ENCODE measurements at places on chromosomes 16 and 17.

- DNase-seq = no peak
Measured at GRCh38 chr17:74295625-74296547, 21.9 kb downstream of the DNAI2 start.

DNA sequence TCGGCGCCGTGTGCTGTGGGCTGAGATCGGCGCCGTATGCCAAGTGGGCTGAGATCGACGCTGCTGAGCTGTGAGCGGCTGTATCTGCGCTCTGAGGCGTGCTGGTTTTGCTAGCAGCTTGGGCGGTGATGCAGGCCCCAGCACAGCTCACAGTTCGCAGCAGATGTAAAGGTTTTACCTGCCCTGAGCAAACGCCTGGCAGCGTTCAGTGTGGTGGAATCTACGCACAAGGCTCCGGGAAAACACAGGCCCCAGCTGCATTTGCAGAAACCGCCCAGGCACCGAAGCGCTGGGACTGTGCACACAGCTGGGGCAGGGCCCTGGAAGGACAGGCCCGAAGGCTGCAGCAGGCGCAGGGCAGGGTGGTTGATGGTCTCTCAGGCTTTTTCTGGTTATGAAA is 8.0 kb upstream of the ZNF469 start:
- DNase-seq = peak; percentile 18

- no peak for DNase-seq
Measured at GRCh38 chr17:80738020-80738808, 193.6 kb downstream of the RPTOR start.

GRCh38 chr16:81123092-81123852 is 27.1 kb upstream of the GCSH start:
- DNase-seq = no peak

GRCh38 chr17:40168262-40168832 is 8.9 kb upstream of the RAPGEFL1 start:
- peak; percentile 65 for DNase-seq

DNA sequence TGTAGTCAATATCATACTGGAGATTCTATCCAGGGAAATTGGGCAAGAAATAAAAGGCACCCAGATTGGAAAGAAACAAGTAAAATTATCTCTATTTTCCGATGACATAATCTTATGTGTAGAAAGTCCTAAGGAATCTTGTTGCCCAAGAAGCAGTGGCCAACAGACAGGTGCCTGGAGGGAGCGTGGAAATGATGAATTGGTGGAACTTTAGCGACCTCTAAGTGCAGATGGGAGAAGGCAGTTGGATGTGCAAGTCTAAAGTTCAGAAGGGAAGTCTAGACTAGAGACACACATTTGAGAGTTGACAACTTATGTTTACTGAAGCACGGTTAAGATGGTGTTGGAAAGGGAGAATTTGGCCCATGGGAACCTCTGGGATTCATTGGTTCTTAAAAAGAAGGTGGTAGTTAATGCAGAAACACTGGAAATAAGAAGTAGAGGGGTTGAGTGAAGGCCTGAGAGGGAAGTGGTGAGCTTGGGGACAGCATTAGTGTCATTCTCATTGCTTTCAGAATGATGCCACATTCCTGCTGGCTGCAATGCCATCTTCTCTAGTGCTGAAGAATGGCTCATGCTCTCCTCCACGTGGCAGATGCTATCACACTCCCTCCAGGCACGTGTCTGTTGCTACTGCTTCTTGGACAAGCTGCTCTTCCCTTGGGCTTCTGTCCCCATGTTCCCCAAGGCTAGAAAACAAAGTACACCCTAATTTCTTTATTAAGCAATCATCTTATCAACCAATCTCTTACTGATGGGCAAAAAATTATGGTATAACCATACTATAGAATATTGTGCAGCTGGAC is 24.0 kb downstream of the TAT start:
- no peak for DNase-seq

DNA sequence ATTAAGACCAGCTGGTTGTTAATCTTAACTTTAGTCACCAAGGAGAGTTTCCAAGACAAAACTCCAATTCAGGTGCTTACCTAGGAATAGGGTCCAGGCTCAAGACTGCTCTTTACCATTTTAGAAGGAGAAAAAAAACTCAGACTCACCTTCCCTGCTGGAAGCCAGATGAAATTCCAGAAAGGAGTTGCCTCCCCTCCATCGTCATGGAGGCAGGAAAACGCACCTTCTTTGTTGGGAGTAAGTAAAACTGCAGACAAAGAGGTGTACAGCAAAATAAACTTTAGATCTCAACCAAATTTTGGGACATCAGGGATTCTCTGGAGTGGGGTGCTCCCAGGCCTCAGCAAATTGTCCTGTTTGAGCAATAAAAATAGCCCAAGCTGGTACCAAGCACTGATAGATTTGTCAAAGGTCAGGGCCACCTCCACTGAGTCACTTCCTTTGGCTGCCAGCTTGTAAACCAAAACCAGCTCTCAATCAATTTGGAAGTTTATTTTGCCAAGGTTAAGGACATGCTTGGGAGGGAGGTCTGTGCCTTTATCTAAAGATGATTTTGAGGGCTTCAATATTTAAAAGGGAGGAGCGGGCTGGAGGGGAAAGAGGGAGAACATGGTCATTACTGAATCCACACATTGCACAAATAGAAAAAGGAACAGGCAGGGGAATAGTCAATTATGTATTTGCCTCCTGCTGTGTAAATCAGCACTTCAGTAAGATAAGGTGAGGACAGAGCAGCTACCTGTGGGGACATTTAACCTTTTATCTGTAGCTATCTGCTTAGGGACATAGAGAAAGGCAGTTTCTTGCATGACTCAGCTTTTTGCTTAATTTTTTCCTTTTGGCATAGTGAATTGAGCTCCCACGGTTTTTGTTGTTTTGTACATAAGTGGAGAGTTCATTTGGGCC is 1.5 kb upstream of the ALDH3A2 start:
- no peak for DNase-seq

DNA sequence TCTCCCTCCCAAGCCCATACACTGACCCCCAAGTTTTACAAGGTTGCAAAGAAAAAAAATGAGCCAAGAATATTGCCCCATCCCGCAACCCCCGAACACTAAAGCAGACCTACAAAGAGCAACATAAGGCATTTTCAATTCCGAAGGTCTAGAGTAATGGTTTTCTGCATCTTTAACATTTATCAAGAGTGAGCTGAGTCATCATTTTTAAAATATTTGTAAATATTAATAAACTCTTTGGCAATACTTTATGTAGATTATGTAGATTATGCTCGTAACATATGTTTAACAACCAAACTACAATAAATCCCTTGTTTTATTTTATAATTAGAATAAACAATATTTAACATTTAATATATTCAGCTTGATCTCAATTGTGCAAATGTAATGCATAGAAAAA is 1.4 kb downstream of the ZNF624 start:
- no peak for DNase-seq

- no peak for DNase-seq
Measured at GRCh38 chr16:66619534-66620428, 15.3 kb downstream of the CMTM3 start.

GRCh38 chr17:2921443-2921842 is 125.2 kb downstream of the RAP1GAP2 start:
- DNase-seq = no peak

- no peak for DNase-seq
Measured at GRCh38 chr17:32256012-32256700, 9.5 kb upstream of the RHBDL3 start.

GRCh38 chr17:61230972-61231820 is 168.4 kb upstream of the TBX2 start:
- DNase-seq = no peak

GRCh38 chr17:57368637-57369336 is 112.5 kb downstream of the MSI2 start:
- DNase-seq = no peak

GRCh38 chr17:19273731-19274130 is 36.6 kb downstream of the EPN2 start:
- DNase-seq = no peak

DNA sequence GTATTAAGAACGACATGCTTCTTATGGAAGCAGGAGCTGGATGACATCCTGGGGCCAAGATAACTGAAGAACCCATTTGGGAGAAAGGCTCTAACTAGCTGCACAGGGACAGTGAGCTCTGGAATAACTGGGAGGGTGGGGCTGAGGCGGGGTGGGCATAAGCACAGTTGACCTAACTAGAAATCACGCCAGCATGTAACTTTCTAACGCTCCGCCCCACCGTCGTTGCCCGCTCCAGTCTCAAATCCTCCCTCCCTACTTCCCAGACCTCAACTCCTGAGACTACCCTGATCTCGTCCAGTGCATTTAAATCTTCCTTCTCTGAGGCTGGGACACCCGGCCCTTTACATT is 436 bp downstream of the PHB1 start:
- no peak for DNase-seq

GRCh38 chr16:7452090-7452489 is 119.4 kb downstream of the RBFOX1 start:
- no peak for DNase-seq

DNA sequence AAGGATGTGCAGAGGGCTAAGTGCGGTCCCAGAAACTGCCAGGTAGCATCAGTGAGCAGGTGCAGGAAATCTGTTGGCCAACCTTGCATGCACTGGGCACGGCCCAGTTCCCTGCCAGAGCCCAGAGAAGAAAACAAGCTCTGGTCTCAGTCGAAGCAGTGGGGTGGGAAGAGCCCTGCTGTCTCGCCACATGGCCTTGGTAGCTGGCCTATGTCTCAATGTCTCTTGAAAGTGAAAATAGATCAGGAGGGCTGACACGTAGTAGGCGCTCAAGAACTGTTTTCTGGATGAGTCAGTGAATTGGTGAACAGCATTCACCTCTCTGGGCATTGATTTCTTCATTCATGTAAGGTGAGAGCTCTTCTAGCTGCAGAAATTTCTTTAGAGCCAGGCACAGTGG is 90.4 kb downstream of the MARF1 start:
- no peak for DNase-seq

All from SK-N-SH (cell line).